Uterus (tissue), 4 donors: ENCODE measurements at places on chromosomes 7 and 10.

DNA sequence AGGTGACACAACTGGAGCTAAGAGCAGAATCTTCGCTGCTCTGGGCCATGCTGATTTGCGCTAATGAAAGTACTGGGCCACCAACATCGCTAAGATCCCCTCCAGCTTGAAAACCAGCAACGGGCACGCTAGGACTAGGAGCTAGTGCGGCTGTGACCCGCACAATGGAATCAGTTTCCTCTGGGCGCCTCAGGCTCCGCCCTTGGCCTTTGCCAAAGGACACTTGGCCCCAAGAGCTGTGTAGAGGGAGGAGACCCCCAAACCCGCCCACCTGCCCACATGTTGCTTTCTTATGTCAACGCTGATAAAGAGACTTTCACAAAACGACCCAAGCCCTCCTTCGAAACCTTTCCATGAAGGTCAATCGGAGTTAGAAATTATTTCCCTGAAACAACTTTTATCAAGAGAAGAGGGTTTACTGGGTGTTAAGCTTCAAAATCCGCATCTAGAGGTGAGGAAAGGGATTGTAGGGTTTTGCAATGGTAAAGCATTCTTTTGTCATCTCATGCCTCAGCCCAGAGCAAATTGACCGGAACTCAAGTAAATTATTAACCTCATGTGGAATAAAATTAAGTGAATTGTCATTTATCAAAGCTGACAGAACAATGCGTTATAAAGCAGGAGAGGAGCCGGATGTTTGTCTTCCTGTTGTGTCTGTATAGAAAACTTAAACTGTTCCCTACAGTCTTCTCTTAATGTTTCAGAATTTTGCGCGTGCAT is 9.4 kb downstream of the ABCB5 start:
- no peak for DNase-seq

- no peak for DNase-seq
These were observed 89.9 kb downstream of the GOLGA7B start for GRCh38 chr10:97939446-97939990.

GRCh38 chr10:35329520-35329919 is 6.8 kb upstream of the CCNY start:
- no peak for DNase-seq

DNA sequence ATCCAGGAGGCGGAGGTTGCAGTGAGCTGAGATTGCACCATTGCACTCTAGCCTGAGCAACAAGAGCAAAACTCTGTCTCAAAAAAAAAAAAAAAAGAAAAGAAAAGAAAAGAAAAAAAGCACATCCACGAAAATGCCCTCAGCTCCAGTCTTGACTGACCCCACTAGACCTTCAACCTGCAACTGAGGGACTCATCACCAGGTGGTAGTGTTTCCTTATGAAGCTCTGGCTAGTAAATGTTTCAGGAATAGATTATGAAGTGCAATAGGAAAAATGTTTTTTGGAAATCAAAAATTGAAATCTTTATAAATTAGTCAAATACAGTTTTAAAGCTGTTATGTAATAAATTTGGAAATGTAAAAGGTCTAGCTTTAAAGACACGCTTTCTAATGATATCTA is 22.4 kb downstream of the TLL2 start:
- no peak for DNase-seq

DNA sequence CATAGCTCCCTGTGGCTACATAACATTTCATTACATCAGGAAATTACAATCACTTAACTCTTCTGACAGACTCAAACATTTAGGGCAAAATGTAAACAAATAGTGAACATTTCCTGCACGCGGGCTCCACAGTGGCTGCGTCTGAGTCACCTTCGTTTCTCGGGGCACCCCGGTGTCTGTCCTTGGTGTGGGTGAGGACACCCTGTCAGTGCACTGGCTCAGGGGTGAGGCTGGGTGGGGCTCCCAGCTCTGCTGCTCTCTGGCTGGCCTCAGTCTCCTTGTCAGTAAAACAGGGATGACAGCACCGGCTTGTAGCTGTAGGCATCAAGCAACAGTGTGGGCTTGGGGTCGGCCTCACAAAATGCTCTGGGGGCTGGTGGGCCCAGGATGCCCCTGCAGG is 237.1 kb upstream of the SHH start:
- DNase-seq: no peak

DNA sequence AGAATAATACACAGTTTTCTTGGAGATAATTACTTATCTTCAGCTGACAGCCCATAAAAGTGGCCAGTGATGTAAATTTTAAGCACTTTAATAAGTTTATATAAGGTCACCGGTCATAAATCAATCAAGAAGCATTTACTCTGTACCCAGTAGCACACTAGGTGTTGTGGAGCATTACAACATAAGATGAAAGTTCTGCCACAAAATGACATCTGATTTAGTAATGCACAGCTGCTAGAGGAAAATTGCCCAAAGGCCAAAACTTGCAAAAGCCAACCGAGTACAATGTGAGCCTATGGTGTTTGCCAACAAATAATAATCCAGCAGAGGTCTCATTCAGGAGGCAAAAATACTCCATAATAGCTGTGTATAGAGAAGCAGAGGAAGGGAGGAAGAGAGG is 63.6 kb downstream of the GPR37 start:
- DNase-seq: no peak

DNA sequence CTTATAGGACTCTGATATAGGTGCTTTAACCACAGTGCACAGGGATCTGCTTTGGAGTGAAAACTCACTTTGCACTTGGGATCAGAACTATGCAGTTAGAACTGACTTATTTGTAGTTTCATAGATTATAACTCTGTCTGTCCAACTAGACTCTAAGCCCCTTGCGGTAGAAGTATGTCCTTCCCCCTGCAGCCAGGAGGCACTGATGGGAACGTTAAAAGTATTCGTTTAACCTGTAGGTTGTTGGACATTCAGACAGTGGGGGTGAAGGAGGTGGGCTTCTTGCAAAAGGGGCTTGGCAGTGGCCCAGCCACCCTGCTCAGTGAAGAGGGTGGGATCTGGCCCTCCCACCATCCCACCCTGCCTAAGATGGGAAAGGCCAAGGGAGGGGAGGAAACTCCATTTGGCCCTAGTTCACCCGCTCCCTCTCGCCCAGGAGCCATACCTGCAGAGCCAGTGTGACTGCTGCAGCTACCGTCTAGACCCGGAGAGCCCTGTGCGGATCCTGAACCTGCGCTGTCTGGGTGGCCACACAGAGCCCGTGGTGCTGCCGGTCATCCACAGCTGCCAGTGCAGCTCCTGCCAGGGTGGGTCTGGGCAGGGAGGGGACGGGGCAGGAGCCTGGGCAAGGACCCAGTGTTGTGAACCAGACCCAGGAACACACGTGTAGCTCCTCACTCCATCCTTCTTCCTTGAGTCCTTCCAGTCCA is 5.7 kb upstream of the ZNF862 start:
- DNase-seq: no peak

- DNase-seq: no peak
These were observed 38.7 kb downstream of the FAM241B start for GRCh38 chr10:69668721-69669120.

DNA sequence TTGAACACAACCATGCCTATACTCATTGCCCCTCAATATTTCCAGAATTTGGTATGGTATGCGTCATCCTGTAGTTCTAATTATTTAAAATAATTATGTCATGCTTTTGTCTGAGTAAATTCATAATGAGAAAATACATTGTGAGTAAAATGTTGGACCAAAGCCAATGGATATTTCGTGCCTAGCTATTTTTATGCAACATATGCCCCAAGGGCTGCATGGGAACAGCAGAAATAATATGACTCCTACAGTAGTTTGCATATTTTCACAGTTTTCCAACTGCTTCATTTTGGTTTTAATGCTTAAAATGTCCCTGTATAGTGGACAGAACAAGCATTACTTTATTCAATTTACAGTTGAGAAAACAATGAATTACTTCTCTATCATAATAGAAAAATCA is 1115.6 kb upstream of the GHITM start:
- DNase-seq: no peak

DNA sequence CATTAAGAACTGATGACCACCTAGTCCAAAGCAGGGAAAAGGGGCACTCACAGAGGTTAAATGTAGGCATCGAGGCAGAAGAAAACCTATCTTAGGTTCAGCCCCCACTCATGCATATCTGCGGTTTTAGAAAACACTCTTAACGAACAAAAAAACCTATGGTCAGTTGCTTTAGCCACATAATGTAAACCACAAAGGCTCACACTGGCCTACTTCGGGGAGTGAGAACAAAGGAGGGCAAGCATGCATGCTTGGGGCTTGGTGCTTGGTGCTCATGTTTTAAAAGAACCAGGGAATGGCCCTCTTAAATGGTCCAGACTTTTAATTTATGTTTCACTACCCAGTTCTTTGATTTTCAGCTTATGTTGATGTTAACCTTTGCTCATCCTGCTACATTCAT is 14.2 kb downstream of the INSYN2A start:
- no peak for DNase-seq

DNA sequence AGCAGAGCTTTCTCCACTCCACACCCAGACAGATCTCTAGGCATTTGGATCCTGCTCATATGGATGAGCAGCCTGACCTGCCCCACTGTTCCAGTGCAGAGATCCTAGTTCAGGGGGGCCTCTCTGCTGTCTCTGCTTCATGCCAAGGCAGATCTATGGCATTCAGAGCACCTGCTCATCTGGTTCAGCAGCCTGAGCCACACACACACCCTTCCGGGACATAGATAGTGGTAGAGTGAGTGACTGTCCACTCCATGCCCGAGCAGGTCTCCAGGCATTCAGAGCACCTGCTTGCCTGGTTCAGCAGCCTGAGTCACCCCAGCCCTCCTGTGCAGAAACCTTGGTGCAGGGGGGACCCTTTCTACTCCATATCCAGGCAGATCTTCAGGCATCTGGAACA is 54.3 kb upstream of the ZNF800 start:
- no peak for DNase-seq
